ENCODE measurements at places on chromosomes 7 and 10. TPM values are rescaled to one million over a fixed set of nuclear protein-coding genes. Genes with fewer than 3 reads are reported as not detected.

The OR6B1 gene
- not detected for total RNA-seq

The OR2A1 gene
- 0.13 TPM for total RNA-seq

The ZNF32 gene
- total RNA-seq = 63.5 TPM

The LRRC18 gene
- total RNA-seq = 0.18 TPM

The LEP gene
- total RNA-seq = not detected

The COL1A2 gene
- total RNA-seq = 5,114 TPM
